ENCODE measurements at places on chromosomes 1 and 21. TPM values are rescaled to one million over a fixed set of nuclear protein-coding genes. Genes with fewer than 3 reads are reported as not detected.

- DNase-seq, result peak; percentile 46
Observed at GRCh38 chr1:42963378-42964043, 4.8 kb upstream of the SLC2A1 start.

- DNase-seq, result no peak
Observed at GRCh38 chr1:92957030-92957734, 4.1 kb downstream of the DIPK1A start.

DNA sequence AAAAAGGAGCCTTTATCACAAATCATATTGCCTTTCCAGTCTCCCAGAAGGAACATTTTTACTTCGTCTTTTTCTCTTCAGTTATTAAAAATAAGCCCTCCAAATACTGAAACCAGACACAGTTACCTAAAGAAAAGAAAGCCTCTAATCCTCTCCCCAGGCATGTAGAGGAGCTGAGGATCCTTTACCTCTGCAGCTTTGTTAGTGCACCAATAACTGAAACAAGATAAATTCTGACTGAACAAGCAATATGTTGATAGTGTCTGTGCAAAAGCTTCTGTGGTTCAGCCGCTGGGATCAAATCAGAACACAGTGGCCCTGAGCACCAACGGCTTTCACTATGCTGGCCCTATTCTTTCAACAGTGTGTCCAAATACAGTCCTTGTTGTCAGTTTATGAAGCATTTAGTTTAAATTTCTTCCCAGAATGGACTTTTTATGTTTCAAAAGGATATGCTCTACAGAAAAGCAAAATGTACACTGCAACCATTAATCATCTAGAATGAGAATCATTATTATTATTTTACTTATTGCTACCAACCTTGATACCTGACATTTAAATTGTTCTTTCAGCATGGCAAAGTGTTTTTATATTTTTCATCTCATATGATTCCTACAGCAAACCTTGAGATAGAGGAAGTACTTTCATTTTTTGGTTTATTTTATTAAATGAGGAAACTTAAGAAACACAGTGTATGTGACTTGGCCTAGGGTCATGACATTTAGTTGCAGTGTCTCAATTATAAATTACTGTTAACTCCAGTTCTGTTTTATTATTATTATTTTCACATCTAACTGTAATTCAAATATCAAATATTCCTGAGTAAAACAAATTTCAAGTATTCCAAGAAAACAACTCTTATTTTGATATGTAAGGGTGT is 217.9 kb downstream of the NEGR1 start:
- DNase-seq, result no peak

- peak; percentile 35 for DNase-seq
Observed at GRCh38 chr1:32454726-32455125, 10.1 kb upstream of the ZBTB8B start.

DNA sequence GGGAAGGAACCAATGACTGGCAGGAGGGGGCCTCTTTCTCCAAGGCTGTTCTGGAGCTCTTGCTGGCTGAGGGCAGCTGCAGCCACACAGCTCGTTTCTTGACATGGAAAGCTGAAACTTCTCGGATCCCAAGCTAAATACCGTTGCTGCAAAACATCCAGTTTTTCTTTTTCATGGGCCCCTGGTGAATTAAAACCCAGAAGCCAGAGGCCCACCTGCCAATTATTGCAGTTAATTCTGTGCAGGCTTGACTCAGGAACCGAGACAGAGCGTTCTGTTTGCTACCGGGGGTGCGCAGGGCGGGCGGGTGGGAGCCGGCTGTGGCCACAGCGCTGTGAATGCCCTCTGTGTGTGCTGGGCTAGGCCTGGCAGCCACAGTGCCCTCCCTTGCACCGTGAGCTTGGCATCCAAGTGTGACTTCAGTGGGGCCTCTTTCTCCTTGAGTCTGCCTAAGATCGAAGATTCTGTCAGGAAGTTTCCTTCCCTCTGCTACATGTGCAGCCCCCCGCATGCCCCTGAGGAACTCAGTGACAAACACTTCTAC is 19.9 kb upstream of the KCNE2 start:
- no peak for DNase-seq

DNA sequence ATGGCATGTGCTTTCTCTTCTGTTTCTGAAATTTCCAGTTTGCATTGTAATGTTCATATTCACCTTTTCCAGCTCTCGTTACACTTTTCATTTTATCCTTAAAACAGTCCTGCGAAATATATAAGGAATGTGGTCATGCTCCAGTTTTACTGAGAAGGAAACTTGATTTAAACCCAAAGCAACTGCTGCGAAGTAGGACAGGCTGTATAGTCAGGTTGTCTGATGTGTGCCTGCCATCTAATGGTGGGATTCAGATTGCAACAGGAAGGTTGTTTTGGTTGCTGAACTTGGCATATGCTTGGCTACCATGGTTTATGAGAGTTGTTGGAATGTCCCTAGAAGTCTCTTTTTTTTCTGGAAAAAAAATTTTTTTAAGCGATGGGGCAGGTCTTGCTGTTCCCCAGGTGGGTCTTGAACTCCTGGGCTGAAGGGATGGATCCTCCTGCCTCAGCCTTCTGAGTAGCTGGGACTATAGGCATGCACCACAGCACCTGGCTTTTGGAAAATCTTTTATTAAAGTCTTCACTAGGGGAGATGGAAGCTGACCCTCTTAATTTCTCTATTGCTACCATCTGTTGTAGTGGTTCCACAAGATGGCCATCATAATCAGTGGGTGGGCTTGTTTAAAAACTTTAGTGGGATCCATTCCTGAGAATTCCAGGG is 86.9 kb downstream of the UCK2 start:
- peak; percentile 67 for DNase-seq

GRCh38 chr1:102942324-102942723 is 166.0 kb downstream of the COL11A1 start:
- no peak for DNase-seq

- no peak for DNase-seq
Observed at GRCh38 chr21:45571641-45572040, 29.4 kb upstream of the SLC19A1 start.

DNA sequence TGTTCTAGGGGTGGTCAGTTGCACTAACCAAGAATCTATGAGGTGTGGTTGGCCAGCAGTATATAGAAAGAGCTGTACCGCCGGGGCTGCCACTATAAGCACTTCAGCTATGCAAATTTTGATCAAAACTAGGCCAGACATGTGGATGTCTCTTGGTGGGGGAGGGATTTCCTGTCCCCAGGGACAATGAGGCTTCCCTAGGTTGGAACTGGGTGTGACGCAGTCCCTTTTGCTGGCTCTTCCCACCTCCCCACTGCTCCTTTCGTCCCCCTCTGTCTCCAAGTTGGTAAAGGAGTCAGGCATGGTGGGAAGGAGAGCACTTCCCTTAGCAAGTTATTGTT is 13.6 kb downstream of the SDCCAG8 start:
- no peak for DNase-seq

The HSD11B1 gene
- total RNA-seq, result not detected

The TRIM58 gene
- total RNA-seq, result not detected

The HSD3B2 gene
- not detected for total RNA-seq
